ENCODE measurements at places on chromosomes 2 and 18.

DNA sequence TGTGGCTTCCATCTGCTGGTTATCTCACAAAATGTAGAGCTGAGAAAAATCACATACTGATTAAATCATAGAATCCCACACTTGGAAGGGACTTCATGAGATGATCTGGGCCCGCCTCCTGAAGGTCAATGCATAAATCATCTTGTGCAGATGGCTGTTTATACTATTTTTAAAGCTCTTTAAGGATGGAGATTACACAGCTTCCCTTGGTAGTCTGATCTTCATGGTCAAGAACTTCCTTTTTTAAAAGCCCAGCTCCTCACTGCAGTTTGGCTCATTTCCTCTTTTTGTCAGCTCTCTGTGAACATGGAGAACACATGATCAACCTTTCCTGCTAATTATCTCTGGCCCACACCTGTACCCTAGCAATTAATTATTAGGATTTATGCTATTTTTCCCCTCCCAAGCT is 25.9 kb downstream of the GCG start:
- no peak for DNase-seq

GRCh38 chr2:183024339-183025095 is 13.7 kb downstream of the NCKAP1 start:
- no peak for DNase-seq

DNA sequence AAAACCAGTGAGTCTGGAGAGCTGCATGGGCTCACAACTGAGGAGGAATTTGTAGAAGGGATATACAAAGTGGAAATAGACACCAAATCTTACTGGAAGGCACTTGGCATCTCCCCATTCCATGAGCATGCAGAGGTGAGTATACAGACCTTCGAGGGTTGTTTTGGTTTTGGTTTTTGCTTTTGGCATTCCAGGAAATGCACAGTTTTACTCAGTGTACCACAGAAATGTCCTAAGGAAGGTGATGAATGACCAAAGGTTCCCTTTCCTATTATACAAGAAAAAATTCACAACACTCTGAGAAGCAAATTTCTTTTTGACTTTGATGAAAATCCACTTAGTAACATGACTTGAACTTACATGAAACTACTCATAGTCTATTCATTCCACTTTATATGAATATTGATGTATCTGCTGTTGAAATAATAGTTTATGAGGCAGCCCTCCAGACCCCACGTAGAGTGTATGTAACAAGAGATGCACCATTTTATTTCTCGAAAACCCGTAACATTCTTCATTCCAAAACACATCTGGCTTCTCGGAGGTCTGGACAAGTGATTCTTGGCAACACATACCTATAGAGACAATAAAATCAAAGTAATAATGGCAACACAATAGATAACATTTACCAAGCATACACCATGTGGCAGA is 3.6 kb downstream of the TTR start:
- no peak for DNase-seq

DNA sequence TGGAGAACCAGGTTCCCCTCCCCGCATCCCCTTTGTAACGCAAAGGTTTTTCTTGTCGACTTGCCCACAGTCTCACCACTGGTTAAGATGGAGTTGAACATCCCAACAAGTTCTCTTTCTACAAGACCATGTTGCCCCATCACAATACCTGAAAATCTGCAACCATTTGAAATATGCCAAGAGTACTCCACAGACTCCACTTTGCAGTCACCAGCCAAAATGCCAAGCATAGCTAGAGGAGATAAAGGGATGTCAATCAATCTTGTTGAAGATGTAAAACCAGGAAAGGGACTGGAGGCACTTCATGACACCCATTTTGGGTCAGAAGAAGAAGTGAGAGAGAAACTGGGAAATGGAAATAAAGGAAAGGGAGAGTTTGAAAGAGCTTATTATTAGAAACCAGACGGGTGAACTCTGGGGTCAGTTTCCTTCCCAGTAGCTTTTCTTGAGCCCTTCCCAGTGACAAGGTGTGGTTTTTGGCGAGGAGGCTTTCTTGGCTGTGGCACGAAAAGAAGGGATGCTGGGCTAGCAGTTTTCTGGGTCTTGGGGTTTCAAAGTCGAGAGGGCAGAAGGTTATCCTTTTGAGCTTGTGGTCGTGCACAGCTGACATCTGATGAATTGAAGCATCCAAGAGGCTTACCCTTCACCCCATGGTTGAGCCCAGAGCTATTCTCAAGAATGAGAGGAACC is 79.3 kb downstream of the ACAA2 start:
- no peak for DNase-seq

DNA sequence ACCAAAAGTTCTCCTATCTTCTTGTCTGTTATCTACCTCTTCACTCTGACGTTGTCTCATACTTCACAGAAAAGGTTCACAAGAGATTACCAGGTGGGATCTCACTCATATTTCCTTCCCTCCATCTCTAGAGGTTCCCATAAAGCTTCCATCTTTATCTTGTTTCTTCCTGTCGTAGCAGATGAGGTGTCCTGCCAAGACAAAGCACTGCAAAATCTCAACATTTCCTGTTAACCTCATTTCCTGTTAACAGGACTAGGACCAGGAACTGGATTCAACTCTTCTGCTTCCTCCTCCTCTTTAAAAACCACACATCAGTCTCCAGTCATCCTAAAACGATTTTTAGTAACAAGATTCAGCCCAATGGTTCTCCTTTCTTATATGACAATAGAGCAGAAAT is 512.8 kb upstream of the NRP2 start:
- no peak for DNase-seq

GRCh38 chr2:19659024-19659792 is 242.6 kb downstream of the TTC32 start:
- no peak for DNase-seq

GRCh38 chr2:8575038-8575833 is 106.6 kb upstream of the ID2 start:
- no peak for DNase-seq

DNA sequence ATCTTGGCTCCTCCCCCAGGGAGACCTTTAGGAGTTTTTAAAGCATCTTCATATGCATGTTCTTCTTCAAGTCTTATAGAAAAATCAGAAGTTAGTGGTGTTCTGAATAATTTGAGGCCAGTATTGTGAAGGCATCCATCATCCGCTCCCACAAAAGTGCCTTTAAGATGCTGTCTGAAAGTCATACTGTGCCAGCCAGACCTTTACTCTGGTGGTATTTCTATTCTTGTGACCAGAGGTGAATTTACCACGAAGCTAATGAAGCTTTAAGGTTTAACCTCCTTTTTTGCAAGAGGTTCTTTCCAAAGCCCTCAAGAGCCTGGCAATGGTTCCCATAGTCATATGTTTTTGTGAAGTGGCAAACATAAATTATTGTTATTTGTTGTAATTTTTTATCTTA is 54.3 kb downstream of the SLC40A1 start:
- DNase-seq = no peak

DNA sequence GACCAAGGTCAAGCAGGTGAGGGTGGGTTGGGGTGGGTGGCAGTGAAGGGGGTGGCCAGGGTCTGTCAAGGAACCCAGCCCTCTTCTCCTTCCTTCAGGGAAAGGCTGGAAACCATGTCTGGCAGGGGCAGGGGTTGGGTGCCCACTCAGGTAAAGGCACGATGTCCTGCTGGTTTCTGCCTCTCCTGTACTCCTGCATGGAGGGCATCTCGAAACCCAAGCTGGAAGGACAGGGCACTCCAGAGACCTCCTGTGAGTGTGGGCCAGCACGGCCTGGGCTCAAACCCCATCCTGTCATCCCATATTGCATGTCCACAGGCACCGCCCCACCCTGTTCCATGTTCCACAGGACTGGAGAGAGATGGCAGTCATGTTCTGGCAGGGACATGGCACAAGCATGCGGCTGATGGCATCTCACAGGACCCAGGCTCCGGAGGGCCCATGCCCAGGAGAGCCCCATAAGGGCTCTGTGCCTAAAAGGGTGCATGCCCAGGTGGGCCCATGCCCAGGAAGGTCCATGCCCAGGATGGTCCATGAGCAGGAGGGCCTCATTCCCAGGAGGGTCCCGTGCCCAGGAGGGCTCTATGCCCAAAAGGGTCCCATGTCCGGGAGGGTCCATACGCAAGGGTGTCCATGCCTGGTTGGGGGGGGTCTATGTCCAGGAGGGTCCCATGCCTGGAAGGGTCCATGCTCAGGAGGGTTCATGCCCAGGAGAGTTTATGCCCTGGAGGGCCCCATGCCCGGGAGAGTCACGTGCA is 6.4 kb downstream of the GPR35 start:
- DNase-seq = no peak

- DNase-seq = no peak
These were observed 36.7 kb downstream of the WDFY1 start for GRCh38 chr2:223908304-223908998.

DNA sequence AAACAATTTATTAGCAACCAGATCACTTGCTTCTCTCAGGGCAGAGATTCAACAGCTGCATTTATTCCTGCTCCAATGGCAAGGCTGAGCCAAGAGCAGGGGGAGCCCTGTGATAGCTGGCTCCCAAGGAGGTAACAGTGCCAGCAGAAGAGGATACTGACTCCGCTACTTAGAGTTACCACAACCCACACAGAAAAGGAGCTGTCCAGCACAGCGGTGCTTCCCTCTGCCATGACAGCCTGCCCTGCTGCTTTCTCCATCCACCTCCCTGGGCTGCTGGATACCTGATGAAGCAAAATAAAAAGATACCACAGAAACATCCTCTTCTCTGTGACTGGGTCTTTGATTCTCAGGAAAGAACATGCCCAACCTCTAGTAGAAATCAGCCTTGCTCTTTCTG is 467.2 kb downstream of the LRRTM4 start:
- no peak for DNase-seq

Data from H54 (cell line).